ENCODE measurements at places on chromosomes 12 and 14.
A peak's percentile ranks its signal among the peaks of the same experiment; 100 is the strongest.

DNA sequence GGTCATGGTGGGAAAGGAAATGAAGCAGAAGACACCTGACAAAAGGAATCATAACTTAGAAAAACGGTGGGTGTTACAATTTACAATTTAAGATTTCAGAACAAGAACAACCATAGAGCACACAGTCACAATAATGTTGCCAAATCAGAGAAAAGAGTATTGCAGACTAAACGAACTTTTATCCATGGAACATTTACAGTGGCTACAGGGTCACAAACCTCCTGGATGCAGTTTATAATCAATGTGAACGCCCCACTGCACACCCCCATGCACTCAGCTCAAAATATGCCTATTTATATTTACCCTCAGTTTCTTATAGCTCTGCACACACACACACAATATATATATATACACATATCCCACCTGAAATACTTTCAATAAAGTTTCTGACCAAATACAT lies 8.0 kb downstream of the KRR1 start:
- no peak for DNase-seq

- DNase-seq: no peak
Observed at GRCh38 chr12:21305661-21306060, 29.1 kb downstream of the SLCO1A2 start.

DNA sequence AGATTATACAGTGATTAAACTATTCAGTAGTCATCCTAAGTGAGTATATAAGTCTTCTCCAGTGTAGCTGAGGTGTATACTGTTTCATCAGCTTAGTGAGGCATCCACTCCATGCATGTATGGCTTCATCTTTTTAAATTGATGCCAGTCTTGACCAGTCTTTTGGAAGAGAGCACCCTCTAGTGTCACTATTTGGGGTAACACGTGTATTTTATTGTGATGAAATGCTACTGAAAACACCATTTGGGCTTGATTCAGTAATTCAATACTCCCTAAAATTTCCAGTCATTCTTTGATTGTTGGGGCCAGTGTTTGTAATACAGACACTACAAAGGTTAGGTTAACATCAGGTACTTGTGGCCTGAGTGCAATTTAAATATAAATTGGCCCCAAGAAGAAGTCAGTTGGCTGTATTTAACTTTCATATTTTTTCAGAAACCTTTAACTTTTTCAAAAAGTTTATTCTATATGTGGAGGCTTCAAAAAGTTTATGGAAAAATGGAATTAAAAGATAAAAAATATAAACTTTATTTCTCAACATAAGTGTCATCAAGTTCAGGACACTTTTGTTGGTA lies 35.3 kb downstream of the MIPOL1 start:
- no peak for DNase-seq

GRCh38 chr14:21536418-21537089 lies 10.4 kb upstream of the SALL2 start:
- peak; percentile 33 for DNase-seq

- DNase-seq: no peak
Observed at GRCh38 chr14:74347795-74348100, 523 bp upstream of the VRTN start.

DNA sequence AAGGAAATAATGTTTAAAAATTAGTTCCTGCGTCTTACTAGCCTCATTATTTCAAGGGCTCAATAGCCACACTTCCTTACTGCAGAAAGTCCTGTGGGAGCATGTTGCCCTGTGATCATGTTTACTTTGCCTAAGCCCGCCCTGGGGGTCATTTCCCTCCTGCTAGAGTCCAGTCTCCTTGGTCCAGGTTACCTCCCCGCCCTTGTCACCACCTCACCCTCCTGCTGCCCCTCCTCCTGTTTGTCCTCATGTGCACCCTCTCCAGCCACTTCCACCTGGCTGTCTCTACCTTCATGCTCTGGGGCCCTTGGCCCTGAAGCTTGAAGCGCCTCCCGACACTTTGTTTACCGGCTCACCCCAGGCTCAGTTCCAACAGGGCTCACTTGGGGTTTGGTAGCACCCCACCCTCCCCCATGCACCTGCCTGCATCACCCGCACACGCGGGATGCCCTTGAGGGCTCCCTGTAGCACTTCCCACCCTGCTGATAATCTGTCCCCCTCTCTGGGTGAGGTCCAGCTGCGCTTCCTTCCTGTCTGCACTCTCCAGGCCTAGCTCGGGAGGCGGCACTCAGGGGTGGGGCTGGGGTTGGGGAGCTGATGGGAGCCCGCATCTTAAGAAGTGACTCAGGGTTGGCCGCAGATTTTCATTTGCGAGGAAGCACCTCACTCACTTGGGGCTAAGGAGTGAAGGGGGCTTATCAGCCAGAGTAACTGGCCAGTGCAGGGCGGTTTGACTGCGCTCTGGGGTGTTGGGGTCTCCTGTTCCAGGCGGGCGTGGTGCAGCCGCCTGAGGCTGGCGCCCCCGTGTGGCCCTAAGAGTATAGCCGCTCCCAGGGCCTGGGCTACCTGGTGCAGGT lies 40.1 kb downstream of the SMIM41 start:
- DNase-seq: peak; percentile 68

DNA sequence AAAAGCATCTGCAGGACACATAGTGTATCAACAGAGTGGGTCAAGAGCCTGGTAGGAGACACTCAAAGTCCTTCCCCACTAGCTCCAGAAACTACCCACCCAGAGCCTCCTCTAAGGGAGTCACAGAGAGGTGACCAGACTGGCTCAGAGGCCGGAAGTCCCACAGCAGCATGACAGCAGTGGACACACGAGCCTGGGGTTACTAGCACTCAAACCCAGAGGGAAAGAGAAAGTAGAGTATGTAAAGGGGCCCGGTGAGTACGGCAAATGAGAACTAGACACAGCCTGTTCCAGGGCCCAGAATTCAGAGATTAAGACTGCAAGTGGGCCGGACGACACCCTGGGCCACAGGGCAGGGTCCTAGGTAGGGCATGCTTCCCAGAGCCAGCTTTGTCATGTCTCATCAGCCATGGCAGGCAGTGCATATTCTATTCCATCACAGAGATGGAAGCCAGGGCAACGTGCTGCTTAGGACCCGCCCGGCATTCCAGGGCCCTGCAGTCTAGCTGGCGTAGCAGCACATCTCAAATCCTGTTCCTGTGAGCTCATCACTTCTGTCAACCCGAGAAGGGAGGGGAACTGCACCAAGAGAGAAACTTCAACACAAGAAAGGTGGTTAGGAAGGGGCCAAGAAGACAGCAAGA lies 4.2 kb downstream of the IFFO1 start:
- DNase-seq: no peak

DNA sequence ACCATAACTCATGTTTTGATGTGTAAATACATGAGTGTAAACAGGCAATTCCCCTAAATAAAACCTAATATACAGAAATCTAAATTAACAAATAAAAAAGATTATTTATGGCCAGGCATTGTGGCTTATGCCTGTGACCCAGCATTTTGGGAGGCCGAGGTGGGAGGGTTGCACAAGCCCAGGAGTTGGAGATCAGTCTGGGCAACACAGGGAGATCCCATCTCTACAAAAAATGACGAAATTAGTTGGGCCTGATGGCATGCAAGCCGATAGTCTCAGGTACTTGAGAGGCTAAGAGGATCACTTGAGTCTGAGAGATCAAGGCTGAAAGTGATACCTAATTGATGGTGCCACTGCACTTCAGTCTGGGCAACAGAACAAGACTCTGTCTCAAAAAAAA lies 48.7 kb downstream of the BCAT1 start:
- DNase-seq: no peak

DNA sequence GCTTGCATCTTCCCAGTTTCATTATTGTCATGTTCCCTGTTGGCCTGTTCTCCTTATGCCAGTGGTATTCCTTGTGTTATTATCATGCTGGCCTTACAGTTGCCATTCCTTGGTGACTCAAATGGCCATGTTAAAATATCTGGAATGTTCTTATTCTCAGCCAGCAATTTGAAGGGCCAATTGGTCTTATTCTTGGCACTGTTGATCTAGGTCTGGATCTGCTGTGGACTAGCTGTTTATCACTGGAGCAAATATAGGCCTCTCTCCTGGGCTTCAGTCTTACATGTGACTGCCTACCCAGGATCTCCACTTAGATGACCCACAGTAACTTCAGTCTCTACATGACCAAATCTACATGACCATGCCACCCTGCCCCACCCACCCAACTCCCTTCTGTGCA lies 5.4 kb downstream of the CIPC start:
- no peak for DNase-seq
